CD4-positive, alpha-beta T cell treated with Interleukin-4 for 4 hours (primary cell): ENCODE measurements at places on chromosomes 2 and 18.

DNA sequence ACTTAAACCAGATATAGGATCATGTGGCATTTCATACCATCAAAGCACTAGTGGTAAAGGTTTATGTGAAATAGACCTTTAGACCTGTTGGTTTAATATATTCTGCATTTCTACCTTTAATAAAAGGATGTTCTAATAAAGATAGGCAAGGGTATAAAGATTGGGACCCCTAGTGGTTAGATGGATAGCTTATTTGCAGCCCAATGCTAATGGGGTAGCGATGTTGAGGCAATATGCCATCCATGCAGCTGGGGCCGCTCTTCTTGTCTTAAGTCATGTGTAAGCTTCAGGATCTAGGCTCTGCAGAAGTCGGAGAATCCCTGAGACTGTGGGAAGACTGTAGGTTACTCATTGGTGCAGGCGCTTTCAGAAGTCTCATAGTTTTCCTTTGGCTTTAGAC, 114.9 kb downstream of the ICOS start:
- DNase-seq: peak; percentile 37

GRCh38 chr2:9095690-9096089, 92.2 kb upstream of the MBOAT2 start:
- DNase-seq: no peak

- DNase-seq: no peak
These were observed 534.8 kb upstream of the CDH7 start for GRCh38 chr18:65215865-65216466.

DNA sequence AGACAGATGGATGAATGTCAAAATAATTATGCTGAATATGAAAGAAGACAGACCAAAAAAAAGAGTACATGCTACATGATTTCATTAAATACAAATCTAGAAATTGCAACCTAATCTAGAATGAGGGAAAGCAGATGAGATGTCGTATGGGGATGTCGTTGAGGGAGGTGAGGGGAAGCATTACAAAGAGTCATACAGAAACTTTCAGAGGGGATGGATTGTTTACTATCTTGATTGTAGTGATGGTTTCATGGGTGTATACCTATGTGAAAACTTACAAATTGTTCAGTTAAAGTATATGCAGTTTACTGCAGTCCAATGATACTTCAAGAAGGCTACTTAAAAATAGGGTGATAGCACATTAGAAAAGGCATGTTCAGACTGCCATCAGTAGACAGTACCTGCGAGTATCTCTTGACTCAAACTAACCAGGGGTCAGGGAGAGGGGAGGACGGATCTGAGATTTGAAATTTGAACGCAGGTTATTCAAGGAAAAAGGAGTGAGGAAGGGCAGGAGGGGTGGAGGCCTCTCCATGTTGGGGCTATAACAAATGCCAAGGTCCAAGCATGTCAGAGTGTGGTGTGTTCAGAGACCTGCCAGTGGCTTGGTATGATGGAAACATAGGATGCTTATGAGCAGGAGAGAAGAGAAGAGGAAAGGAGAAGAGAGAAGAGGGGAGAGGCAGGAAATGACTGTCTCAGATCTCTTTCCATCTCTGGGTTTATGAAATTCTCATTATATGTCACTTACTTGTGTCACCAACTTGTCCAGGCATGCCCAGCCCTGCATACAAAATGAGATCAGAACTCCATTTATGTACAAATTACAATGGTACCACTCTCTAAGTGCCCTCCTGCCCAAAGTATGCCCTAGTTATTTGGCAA, 257.3 kb upstream of the CXCR4 start:
- no peak for DNase-seq

DNA sequence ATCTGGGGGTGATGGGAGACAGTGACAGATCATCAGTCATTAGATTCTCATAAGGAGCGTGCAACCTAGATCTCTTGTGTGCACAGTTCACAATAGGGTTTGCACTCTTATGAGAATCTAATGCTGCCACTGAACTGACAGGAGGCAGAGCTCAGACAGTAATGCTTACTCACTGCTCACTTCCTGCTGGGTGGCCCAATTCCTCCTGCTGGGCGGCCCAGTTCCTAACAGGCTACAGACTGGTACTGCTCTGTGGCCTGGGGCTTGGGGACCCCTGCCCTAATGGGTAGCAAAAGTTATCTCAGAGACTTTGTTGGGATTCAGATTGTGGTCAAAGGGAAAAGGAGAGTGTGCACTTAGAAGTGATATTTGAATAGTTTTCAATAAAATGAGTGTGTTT, 840.1 kb upstream of the ID2 start:
- no peak for DNase-seq

DNA sequence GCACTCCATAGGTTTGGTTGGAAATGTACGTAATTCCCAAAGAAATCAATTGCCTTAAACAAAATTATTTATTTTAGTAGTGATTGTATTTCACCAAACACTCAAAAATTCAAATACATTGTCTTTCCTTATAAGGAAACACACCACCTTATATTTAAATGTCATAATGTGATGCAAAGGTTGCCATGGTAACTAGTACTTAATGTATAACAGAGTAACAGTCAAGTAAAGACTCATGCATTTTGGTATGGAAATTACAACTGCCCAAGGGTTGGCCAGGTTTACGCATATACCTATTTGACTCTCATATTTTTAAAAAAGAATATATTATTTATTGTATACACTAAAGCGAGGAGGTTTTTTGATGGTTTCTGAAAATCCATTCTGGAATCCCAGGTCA, 231.2 kb downstream of the TCF4 start:
- no peak for DNase-seq

DNA sequence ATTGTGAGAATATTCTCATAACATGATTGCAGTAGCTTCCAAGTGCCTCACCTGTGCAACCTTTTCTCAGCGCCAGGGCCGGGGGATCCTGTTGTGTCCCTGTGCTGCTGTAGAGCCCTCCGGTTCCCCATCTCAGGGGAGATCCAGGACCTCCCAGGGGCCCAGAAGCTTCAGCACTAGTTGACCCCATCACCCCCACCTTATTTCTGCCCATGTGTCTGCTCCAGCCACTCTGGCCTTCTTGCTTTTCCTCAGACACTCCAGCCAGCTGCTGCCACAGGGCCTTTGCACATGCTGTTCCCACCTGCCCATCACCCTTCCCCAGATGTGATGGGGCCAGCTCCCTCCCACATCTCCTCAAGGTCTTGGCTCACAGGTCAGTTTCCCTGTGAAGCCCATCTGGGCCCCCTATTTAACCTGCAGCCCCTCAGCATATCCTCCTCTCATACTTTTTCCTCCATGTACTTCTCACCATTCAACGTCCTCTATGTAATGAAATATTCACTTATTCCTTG, 226.5 kb downstream of the SEPTIN10 start:
- no peak for DNase-seq

- no peak for DNase-seq
These were observed 30.7 kb upstream of the PPM1B start for GRCh38 chr2:44137872-44138551.

DNA sequence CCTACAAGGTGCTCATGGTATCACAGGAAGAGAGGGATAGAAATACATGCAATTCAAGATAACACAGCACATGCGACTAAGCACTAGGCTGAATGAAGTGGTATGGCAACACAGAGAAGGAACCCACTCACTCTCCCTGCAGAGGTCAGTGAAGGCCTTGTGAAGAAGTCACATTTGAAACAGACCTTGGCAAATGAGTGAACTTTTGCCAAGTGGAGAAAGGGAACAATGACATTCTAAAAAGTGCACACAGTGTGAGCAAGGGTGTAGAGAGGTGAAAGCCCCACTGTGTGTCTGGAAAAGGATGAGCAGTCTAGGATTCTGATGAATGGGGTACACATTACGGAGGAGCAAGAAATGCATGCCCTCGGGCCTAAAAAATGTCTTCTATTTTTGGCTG, 23.3 kb downstream of the KLF7 start:
- DNase-seq: peak; percentile 45

DNA sequence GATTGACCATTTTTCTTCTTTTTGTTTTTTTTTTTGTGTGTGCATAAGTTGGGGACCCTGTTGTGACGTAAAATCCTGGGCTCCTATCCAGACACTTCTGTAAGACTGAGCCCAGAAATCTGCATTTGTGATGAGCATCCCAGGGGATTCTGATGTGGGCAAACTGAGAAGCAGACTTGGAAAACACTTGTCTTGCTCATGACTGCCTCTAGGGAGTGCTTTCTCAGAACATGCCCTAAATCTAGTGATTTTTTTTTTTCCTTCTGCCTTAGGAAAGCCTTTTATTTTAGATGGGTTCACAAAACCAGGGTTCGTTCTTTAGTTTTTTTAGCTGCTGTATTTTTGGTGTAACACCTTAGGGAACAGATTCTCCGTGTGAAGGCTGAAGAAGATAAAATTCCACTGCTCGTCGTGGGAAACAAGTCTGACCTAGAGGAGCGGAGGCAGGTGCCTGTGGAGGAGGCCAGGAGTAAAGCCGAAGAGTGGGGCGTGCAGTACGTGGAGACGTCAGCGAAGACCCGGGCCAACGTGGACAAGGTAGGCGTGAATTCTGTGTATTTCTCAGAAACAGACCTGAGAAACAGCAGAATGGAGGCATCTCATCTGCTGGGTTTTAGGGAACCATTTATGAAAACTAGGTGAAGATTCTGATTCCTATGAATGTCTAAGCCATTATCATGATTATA, 36.7 kb downstream of the RALB start:
- no peak for DNase-seq

DNA sequence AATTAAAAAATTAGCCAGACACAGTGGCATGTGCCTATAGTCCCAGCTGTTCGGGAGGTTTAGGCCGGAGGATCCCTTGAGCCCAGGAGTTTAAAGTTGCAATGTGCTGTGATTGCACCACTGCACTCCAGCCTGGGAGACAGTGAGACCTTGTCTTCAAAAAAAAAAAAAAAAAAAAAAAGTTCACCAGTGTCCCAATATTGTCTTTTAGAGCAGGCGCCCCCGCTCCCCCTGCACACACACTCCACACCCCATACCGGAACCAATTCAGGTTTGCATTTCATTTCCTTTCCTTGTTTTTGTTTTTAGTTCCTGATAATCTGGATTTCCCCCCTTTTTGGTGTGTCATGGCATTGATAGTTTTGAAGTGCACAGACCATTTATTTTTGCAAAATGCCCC, 10.4 kb downstream of the TMEM87B start:
- no peak for DNase-seq

DNA sequence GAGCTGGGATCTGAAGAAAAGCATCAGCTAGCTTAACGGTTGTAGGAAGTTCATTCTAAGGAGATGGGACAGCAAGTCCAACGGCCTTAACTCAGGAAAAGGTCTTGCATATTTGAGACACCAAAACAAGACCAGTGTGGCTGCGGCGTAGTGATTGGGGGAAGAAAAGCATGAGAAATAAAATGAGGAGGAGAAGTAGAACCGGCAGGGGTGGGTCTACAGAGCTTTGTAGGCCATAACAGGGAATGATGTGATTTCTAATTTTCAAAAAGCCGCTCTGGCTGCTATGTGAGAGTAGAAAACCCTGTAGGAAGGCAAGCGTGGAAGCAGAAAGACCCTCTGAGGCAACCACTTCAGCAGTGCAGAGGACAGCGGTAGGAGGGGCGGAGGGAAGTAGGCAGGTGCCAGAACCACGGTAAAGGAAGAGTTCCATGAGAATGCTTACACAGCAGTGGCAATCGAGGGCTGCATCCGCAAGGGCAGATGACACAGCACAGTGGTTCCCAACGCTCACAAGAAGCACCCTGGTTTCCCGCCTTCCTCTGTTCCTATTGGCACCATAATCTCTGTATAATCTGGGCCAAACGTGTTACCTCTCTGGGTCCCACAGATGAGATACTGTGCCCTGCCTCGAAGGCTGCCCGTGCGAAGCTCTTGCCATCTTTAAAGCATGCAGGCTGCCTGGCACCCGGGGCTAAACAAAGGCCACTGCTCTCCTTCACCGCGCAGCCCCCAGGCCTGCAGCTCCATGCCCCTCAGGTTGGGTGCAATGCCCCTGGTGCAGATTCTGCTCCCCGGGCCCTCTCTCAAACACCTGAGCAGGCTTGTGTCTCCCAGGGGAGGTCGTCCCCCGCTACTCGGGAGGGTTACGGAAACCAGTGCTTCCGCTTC, 795 bp downstream of the ANKRD39 start:
- peak; percentile 27 for DNase-seq

- DNase-seq: no peak
These were observed 162.9 kb upstream of the SIX2 start for GRCh38 chr2:45172142-45172541.

DNA sequence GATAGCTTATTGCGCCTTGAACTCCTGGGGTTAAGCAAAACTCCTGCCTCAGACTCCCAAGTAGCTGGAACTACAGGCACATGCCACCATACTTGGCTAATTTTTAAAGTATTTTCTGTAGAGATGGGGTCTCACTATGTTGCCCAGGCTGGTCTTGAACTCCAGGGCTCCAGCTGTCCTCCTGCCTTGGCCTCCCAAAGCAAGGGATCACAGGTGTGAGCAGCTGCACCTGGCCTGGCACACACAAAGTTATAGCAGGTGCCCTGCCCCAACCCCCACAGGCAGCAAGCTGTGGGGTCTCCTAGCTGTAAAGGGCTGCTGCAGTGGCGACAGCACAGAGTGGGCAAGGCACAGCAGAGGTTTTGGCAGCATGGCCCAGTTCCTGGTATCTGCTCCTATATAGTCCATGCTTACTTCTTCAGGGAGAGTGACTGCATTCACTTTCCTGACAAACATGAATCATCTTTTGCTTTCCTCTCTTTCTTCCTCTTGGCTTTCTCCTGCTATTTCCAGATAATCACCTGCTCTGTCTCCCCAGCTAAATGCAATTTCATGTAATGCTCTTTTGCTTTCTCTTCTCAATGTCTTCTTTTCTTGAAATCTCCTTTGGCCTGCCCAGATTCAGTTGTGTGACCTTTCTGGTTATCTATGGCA, 27.3 kb upstream of the METAP1D start:
- DNase-seq: no peak

GRCh38 chr18:60040971-60041370, 141.2 kb downstream of the PMAIP1 start:
- DNase-seq: no peak

DNA sequence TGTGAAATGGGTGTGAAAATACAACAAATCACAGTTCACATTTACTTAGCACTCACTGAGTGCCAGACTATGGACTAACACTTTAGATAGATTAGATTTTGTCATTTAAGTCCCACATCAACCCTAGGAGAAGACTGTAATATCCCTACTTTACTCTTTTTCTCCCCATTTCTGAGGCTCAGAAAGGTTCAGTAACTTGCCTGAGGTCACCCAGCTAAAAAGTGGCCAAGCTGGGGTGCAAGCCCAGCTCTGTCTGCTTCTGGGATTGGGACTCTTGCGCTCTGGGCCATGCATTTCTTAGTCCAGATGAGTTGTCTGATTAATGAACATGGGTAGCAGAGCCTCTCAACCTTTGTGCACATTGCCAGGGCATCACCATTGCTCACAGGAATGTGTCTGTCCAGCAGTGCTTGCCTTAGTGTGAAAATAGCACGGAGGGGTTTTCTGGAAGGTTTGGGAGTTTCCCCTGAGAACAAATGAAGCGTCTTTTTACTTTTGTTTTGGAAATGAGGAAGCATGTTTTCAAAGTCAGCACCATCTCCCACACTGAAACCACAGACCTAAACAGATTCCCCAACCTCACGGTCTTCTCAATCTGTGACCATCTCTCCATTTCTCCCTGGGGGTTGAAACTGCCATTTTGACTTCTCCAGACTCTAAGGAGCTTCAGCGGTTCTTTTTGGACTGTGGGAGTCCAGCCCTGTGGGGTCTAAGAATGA, 31.9 kb downstream of the NRP2 start:
- DNase-seq: no peak
